ENCODE measurements at places on chromosomes 6 and 20. TPM values are rescaled to one million over a fixed set of nuclear protein-coding genes. Genes with fewer than 3 reads are reported as not detected.

Gene C20orf202
- not detected for total RNA-seq

Gene SNHG17
- 6.7 TPM for total RNA-seq

Gene CD24
- 276 TPM for total RNA-seq

Gene ZC2HC1B
- not detected for total RNA-seq

DNA sequence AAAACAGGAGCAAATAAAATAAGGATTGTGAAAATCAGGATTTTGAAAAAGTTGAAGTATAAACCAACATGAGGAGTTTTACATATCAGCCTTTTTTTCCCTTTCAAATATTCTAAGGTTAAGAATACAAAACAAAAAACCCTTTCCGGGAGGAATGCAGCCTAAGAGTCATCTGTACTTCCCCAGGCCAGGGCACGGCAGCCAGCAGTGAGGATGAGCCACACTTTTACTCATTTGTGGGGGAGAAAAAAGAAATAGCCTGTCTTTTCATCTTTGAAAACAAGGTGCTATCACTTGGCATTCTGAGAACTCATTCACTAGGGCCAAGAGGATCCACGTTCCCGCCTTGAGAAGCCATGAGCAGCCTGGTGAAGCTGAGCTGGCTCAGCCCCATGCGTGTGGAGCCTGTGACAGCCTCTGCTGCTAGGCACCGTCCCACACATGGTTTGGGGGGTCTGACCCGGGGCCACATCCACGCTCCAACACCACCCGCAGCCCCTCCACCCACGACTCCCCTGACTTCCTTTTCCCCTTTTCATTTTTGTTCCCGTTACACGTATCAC is 11.2 kb downstream of the SLC22A1 start:
- no peak for DNase-seq

GRCh38 chr6:41634657-41635056 is 3.6 kb upstream of the MDFI start:
- peak; percentile 60 for DNase-seq

- DNase-seq, result no peak
These were observed 194.1 kb upstream of the GRIK2 start for GRCh38 chr6:101199441-101199840.

DNA sequence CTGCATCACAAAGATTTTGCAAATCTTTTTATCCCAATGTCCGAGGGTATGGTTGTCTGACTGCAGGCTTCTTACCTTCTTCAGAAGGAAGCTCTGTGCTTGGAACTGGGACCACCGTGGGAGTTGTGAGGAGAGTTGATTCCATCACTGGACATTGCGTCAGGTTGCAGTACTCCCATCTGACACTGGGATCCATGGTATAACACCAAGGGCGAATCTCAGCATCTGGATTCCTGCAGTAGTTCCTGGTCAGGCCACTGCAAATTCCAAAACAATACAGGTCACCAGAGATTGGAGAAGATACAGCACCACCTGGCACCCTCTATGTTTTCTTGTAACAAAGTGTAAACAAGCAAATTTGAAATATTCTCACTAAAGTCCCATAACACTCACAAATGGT is 77.7 kb downstream of the LPA start:
- DNase-seq, result no peak

GRCh38 chr6:112979830-112980229 is 632.7 kb downstream of the RFPL4B start:
- DNase-seq, result no peak

All from H4 (cell line).